Cardiac muscle cell (in vitro differentiated cells and primary cell): ENCODE measurements at places on chromosomes 1 and 21. TPM values are rescaled to one million over a fixed set of nuclear protein-coding genes. Genes with fewer than 3 reads are reported as not detected.

RPAP2 gene
- 4.2 and 6.3 TPM in 2 replicates for total RNA-seq

RXFP4 gene
- 0.33 TPM in 1 of 2 replicates, not detected in the other for total RNA-seq

DNA sequence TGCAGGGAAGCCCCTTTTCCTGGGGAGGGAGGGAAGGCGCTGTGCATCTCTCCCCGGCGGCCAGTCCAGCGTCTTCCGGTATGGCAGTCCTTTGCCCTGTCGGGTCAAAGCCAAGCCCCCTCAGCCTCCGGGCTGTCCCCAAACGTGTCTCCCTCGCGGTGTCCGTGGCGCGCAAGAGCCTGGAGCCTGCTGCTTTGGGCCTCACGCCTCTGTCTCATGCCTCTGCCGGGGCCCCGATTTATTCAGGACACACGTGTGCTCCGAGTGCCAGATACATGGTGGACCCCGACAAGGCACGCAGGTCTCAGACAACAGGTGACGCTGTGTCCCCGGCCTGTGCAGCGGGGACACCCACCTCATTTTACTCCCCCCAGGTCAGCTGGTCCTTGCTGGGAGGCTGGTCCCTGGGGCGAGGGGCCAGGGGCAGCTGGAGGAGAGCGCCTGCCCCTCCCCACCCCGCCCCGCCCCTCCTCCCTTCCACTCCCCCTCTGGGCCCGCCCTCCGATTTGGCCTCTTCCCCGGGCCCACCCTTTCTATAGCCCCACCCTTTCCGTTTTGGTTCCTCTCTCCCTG is 176.7 kb downstream of the CAMTA1 start:
- peak overlapping the region; percentile 57 for H3K27ac ChIP-seq
- DNase-seq = peak; percentile 63
- no peaks in the 10 kb centered on the region for H3K27me3 ChIP-seq
- no peaks in the 10 kb centered on the region for H3K36me3 ChIP-seq

DNA sequence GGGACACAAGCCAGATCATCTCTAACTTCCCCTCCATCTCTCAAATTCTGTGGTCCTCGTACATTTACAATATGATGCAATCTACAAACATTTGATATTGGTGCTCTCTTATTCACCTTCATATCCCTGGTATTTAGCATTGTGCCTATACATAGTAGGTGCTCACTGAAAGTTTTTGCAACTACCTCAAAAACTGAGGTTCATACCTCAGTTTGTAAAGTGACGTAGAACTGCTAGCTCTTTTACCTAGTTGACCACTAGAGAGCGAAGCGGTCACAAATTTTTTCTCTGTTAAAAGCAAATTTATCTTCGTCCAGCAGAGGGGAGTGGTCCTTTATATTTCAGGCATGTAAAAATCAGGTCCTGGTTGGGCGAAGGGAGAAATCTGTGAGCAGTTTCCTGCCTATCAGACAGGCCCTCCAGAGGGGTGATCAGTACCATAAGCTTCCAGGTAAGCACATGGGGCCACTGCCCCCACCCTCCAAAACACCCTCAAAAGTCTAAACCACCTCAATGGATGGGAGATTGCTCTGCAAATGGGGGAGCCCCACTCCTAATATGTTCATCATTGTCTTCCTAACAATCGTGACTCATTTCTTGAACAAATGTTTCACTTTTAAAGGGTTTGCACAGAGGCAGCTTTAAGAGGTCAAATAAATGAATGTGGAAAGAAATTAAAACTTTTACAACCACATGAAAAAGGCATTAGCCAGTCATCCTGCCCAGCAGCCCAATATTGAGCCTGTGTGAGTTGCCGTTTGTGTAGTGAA is 10.6 kb upstream of the HLCS start:
- peak; percentile 70 for DNase-seq
- H3K27ac ChIP-seq = no peak overlapping the region
- no peaks in the 10 kb centered on the region for H3K36me3 ChIP-seq
- peaks cover 17% of the 10 kb centered on the region for H3K27me3 ChIP-seq
- H3K4me3 ChIP-seq = no peak overlapping the region

- no peaks in the 10 kb centered on the region for H3K36me3 ChIP-seq
- H3K4me3 ChIP-seq = no peak overlapping the region
- H3K27ac ChIP-seq = no peak overlapping the region
- DNase-seq = no peak
- no peaks in the 10 kb centered on the region for H3K27me3 ChIP-seq
Observed at GRCh38 chr1:168170564-168171508, 7.9 kb upstream of the TIPRL start.
